ENCODE measurements at places on chromosomes 6 and 20.

- no peak for DNase-seq
Measured at GRCh38 chr6:51885957-51886356, 201.5 kb downstream of the PKHD1 start.

DNA sequence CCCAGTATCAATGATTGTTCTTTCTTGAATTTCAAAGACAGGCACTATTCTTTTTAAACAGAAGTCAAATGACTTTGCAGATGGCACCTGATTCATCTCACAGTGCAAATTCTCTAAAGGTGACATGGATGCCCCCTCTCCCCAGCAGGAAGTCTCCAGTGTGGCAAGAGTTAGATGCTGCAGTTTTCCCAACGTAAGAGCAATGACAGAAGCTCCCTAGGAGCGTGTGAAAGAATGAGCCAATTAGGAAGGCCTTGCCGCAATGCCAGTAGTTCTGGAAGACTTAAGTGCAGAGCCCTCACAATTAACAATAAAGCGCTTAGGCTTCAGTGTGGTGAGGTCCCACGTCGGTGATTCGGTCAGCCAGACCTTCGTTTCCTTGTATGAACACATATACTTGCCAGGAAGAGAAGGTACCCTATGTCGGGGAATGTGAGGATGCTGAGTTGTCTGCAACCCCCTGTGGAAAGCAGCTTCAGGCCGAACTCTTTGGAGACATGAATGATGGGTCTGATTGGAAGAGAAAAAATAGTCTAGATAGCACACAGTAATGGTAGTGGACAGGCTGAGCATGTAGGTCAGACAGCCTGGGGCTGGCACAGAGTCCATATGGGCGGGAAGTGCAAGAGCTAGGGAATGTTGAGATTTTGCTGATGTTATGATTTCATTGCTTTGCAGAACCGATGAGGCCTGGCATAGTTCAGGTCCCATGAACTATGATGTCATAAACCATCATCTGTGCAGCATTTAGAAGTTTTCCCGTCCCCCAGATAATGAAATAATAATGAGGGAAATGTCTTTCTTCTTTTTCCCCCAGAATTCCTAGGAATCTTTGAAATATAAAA is 132.6 kb downstream of the PHACTR1 start:
- peak; percentile 41 for DNase-seq

DNA sequence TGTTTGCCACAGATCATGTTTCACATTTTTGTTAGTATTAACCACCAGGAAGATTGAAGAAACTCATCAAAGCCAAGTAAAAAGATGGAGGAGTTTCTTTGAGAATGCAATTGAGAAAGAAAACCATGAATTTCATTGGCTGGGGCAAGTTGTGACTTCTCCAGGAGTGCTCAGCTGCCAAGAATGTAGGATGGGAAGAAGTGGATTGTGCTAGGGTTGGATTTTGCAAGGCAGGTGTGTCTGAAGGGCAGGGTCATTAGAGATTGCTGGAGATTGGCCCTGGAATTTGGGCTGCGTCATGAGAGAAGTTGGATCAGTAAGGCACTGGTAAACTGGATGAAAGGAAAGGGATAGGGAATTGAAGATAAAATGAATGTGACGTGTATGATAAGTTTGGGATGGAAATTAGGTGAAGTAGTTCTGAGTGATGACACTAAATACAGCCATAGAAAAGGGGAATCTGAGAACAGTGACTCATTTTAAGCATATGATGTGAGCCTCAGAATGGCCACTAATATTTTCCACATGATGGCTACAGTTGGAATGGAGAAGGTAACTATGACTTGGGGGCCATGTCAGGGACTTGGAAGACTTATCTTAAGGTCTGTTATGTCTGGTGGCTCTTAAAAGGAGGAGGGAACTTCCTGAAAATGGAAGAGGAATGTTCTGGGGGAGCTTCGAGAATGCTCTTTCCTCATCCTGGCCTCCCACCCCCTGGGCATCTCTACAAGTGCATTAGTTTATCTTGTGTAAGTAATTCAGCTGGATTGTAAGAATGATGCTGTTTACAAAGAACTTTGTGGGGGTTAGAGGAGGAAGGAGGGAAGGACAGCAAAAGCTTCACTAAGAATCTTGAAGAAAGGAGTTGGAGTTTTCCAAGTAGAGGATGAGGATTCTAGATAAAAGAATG is 27.8 kb upstream of the ERVFRD-1 start:
- peak; percentile 61 for DNase-seq

DNA sequence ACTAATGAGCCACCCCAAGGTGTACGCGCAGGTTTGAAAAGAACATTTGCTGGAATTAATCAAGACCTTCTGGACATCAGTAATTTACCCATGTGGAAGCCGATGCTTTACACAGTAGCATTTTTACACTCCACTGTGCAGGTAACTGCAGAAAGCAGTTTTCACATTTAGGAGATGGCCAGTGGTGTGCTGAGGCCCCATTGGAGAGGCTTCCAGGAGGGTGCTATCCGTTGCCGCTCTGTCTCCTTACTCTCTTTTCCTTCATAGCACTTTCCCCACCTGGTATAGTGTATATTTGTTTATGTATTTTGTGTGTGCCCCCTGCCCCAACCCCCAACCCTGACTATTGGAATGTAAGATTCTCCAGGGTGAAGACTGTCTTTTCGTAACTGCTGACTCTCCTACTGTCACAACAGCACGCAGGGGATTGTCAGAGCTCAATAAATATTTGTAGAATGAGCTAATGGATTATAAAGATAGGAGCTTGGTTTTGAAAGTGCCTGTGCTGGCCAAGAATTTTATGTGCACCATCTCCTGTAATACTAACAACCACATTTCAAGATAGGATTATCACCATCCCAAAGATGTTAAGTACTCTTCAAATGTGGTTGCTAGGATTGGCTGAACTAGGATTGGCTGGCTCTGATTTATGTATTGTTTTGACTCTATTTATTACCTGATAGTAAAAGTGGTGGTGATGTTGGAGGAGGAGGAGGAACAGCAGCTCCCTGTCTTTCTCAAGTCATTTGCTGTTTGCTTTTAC is 74.0 kb upstream of the GLP1R start:
- DNase-seq, result no peak
